ENCODE measurements at places on chromosomes 12 and 14.

DNA sequence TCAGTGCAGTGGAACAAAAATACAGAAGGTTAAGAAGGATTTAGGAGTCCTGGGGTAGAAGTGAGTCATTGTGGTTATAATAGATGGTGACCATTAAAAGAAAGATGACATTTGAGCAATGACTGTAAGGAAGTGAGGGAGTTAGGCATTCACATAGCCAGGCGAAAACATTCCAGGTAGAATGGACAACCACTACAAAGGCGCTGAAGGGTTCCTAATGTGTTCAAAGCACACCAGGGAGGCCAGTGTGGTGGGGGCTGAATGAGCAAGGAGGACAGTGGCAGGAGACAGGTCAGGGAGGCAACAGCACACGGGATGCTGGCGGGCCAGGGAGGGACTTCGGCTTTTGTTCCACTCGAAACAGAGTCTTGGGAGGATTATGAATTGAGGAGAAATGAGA lies 129.9 kb downstream of the NPAS3 start:
- DNase-seq, result no peak

GRCh38 chr12:39764944-39765560 lies 145.4 kb upstream of the ABCD2 start:
- DNase-seq, result peak; percentile 60

- DNase-seq, result no peak
Observed at GRCh38 chr14:20409226-20409625, 4.1 kb downstream of the TEP1 start.

GRCh38 chr12:117225179-117225578 lies 34.9 kb upstream of the FBXO21 start:
- no peak for DNase-seq

- peak; percentile 23 for DNase-seq
Observed at GRCh38 chr12:25730489-25731349, 177.6 kb upstream of the LMNTD1 start.

- DNase-seq, result peak; percentile 65
Observed at GRCh38 chr12:65941388-65941787, 117.1 kb downstream of the HMGA2 start.

DNA sequence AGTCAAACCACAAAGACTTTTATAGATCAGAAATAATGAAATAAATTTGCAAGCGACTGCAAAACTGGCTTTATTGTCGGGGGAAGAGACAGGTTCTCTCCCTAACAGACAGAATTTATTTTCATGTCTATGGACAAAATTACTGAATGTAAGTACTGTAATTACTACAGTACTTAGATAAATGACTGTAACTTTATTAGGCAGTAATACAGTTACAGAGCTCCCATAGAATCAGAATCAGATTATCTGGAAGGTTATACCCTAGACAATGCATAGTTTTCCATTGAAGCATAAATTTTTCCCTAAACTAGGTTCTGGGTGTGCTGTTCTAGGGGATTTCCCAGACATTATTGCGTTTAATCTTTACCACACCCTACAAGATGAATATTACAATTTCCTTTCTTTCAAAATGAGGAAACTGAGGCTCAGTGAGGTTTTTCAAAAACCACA lies 114.2 kb downstream of the C12orf75 start:
- DNase-seq, result peak; percentile 65

- DNase-seq, result no peak
Observed at GRCh38 chr14:89634037-89634436, 217.0 kb upstream of the FOXN3 start.

DNA sequence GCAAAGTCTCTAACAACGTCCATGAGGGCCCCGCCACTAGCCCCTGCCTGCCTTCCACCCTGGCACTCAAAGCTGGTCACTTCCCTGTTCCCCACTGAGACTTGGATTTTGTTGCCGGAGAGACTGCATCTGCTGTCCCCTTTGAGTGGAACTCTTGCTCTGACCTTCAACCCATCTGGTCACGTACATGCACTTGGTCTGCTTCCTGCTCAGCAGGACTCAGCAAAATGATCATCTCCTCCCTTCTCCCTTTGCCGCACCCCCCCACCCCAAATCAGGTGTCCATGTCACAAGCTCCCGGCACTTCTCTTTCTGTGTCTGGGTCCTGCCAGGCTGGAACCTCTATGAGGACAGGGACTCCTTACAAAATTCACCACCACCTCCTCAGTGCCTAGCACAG lies 180.9 kb downstream of the CHST11 start:
- DNase-seq, result no peak

- DNase-seq, result no peak
Observed at GRCh38 chr14:90576981-90577660, 180.3 kb downstream of the CALM1 start.

- DNase-seq, result no peak
Observed at GRCh38 chr14:52987042-52987441, 36.2 kb upstream of the FERMT2 start.

- no peak for DNase-seq
Observed at GRCh38 chr12:113382206-113382605, 21.5 kb downstream of the SDS start.

DNA sequence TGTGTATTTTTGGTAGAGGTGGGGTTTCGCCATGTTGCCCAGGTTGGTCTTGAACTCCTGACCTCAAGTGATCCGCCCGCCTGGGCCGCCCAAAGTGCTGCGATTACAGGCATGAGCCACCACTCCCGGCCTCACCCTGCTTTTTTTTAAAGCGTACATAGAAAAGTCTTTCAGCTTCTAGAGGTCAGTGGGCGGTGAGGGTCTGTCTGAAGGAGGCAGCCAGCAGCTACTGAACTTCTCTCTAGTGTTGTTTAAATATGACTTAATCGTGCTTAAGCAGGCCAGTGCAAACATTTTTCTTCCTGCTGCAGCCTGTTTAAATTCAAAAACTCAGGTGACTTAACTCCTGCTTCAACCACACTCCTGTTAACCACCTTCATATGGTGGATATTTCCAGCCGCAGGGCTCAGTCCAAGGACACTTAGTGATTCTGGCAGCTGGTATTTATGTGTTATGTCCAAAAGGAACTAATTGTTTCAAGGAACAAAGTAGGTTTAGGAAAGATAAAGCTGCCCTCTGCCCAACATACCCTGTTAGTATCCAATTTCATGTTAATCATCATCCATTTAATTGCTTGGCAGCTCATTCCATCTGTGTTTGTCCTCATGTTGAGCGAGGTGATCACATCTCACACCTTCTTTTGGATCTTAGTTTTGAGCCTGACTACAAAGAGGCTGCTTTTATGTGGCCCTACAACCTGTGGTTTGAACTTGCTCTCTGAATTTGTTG lies 2.0 kb downstream of the PRKAB1 start:
- DNase-seq, result peak; percentile 81
